ENCODE measurements at places on chromosomes 12 and 14. TPM values are rescaled to one million over a fixed set of nuclear protein-coding genes. Genes with fewer than 3 reads are reported as not detected.
A peak's percentile ranks its signal among the peaks of the same experiment; 100 is the strongest.

DNA sequence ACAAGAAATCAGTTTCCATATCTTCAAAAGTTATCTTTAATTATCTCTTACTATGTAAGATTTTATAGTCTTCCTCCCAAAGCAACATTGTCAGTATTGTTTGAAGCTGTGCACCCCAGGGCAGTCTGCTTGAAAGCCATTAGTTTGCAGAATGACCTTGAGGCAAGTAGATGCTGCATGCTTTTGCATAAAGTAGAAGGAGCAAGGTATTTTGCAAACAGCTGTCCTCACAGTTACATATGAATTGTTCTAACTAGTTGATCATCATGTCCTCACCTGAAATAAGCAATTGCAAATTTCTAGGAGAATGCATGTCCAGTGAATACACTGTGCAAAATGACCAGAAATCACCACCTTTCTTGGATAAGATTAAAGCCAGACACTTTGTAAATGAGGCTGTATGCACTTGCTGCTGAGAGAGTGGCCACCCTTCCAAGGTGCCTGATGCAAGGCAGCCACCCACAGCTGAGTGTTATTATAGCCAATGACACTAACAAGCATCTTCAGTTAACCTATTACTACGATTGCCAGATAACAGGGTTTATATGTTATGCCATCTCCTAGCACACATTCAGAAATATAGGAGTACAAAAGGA is 730.0 kb upstream of the TMEM132C start:
- DNase-seq: no peak

- no peak for DNase-seq
Measured at GRCh38 chr12:115868624-115869023, 408.9 kb downstream of the MED13L start.

- DNase-seq: no peak
Measured at GRCh38 chr12:49451468-49452259, 84.4 kb downstream of the SPATS2 start.

DNA sequence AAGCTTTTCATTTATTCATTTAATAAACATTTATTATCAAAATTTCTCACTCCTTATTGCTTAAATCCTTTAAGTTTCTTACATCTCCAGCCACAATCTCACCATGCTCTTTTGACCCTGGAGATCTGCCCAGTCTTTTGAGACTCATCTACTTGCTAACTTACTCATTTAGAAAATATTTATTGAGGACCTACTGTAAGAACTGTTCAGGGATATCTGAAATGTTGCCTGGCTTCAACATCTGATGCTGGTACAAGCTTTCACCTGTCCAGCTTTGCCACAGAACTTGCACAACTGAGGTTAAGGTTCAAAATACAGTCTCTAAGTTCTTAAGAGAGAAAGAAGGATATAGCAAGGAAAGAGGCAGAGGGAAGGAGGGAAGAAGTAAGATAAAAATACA is 17.5 kb upstream of the GXYLT1 start:
- no peak for DNase-seq

DNA sequence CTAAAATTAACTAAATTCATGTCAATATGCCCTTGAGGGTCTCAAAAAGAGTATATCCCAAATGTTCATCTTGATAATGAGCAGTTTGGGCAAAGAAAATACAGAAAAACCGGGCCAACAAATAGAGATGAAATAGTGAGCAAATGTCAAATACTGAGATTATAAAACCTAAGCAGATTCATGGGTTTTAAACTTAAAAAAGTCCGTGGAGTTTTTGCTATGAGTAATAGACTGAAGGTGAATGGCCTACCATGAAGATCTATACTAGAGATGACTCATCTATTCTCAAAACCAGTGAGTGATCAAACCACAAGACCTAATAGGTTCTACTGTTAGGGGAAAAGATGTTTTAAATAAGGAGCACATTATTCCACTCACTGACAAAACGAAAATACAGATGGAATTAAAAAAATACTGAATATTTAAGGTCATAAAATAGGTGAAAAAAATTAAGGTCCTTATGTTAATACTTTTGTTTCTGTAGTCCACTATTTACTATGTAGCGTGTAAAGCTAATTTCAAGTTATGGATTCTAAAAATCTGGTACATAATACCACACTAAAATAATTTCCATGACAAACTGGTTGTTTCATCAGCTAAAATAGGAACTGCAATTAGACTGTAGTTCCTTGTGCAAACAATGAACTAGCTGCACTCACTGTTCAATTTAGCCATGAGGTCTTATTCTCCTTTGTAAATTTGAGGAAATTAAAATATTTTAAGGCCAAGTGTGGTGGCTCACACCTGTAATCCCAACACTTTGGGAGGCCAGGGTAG is 5.0 kb downstream of the HNRNPC start:
- DNase-seq: no peak

- DNase-seq: no peak
Measured at GRCh38 chr12:49231878-49232655, 32.8 kb upstream of the TUBA1C start.

GRCh38 chr14:23013054-23013748 is 3.3 kb upstream of the C14orf93 start:
- DNase-seq: no peak

DNA sequence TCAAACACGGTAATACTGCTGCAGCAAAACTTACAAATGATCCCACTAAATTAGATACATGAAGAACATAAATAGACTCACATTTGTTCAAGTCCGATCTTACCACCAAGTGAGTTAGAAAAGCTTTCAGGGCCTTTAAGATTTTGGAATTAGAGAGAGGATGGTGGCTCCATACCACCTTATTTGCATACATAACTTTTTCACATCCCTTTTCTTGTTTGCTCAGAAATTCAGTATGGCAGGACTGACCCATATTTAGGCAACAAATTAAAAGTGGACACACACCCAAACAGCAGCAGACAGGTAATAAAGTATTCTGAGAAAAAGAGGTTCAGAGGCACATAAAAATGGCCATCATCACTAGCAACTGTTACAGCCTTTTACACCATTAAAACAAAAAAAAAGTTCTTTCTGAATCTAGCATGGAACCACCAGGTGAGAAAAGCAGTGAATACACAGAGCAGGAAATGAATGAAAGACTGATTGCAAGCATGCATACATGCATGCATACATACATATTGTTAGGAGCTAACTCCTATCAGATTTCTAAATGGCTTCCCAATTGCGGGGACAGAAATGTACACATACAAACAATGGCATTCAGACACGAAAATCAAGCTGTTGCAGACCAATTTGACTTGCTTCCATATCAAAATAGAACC is 23.3 kb downstream of the STXBP6 start:
- no peak for DNase-seq

DNA sequence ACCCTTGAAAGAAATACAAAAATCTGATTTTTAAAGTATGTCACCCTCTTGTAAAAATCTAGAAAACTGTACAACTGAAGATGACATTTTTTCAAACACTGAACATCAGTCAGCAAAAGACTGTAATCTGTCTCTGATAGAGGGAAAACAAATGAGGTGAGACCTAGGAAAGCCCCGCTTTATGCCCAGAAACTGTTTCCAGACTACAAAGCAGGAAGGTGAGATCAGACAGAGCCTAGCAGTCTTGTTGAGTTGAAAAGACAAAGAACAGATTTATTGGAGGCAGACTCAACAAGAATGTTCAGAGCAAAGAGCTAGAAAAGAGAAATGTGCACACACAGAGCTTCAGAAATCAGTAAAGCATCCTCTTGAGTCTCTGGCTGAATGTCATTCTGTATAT is 873.6 kb downstream of the LRFN5 start:
- DNase-seq: no peak

- no peak for DNase-seq
Measured at GRCh38 chr12:93126069-93126474, 197.0 kb upstream of the EEA1 start.

DNA sequence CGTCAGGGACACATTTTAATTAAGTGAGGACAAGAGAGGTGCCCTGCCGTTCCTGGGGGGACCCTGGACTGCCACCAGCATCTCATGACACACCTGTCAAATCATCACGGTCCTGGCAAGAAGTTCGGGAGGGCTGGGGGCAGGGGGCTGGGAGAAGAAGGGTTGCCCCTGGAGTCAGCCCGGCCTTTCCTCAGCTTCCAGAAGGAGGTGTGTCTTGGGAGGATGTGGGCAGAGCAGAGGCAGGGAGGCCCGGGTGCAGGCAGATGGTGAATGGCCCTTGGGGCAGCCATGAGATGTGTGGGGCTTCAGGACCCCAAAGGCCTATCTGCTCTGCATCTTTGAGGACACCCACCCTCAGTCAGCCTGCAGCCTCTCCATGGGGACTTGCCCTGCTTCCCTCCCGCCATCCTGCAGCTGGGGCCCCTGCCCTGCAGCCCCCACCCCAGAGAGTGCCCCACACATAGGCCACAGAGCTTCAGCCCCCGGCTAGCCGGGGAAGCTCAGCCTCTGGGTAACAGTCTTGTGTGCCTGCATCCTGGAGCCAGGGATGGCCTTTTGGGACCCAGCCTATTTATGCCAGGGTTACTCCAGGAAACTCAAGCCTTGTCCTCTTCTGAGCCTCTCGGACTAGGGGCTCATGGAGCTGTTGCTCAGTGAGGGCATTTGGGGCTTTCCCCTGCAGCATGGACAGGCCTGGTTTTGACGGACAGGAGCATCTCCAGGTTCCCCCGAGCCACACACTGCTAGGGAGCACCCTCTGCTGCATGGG is 178.5 kb downstream of the KIF26A start:
- DNase-seq: no peak

DNA sequence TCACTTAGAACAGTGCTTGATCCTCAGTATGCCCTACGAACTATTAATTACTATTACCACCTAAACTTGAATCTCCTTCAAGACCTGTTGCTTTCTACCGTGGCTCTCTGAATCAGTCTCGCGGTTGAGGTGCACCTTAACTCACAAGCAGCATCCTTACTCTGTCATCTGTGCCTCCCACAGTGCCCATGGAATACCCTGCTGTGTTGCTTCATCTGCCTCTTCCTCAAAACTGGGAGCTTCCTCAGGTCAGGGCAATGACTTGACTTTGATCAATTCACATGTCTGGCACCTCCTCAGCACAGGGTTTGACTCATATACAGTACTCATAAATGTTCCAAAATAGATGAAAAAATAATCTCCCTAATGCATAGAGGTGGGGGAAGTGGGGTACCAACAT is 305.9 kb downstream of the NUAK1 start:
- no peak for DNase-seq

DNA sequence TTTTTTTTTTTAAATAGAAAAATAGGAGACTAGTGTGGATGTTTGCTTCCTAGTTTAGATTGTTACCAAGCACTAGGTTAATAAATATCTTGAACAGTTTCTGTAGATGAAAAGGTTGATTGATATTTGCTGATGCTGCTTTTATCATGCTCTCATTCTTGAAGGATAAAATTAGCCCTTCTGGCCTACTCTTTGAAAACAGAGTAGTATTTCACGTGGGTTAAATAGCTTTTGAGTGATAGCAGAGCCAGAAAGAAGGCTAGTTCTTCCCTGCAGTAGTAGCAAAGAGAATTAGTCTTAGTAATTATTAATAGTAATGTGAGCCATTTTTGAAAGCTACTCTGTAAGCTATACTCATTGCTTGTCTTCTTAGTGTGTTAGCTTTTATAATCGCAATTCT is 5.2 kb downstream of the NEDD1 start:
- DNase-seq: no peak

GRCh38 chr12:47433876-47434275 is 272.0 kb downstream of the RPAP3 start:
- DNase-seq: no peak

DNA sequence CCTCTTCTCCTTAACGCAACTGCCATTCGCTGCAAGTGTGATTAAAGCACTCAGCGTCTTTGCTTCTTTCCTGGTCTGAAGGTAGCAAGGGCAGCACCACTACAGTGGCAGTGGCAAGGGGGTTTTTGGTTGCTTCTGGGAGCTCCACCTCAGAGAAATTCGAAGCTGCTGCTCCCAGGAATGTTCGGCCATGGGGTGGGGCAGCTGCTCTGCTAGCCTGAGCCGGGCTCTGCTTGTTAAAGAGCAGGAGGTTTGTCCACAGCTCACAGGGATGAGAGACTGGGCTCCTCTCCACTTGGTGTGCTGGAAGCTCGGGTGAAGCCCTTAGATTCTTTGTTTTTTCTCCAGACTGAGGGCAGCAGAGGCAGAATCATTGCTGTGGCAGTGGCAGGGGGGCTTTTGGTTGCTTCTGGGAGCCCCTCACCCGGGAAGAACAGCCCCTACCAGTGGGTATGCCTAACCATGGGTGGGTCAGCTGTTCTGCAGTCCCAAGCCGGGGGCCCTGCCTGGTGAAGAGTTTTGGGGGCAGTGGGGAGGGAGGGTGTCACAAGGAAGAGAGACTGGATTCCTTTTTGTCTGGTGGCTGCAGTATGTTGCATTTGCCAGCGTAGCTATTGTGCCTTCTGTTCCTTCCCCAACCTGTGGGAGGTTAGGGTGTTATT is 340.2 kb downstream of the AEBP2 start:
- no peak for DNase-seq

DNA sequence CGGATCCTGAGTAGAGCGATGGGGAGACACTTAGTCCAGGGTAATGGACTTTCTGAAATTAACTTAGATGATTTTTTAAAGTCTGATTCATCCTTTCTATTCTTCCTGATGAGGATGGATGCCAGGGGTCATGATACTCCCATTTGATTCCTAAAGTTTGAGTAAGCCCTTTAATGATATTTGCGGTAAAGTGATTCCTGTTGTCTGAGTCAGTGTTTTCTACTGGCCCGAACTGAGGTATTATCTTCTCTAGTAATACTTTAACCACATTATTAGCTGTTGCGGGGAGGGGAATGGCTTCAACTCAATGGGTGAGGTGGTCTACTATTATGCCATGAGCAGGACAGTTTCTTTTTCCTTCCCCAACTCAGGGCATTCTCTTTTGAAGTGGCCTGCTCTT is 111.6 kb downstream of the RIN3 start:
- no peak for DNase-seq

DNA sequence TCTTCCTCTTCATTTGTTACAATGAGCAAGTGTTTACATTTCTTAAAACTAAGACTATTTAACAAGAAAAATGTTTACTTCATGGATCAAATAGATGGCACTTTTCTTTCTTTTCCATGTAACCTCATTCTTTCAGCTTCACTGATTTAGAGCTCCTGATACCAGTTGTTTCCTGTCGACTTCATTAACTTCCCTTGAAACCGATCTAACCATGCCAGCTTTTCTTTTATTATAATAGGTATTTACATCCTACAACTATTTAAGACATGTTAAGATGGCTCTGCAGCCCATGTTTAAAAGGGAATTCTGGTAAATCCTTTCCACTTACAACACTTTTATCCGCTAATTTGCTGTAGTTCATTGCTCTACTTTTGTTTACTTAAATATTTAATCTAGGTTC is 107.3 kb upstream of the DCN start:
- no peak for DNase-seq

- DNase-seq: peak; percentile 5
Measured at GRCh38 chr14:81819344-81819743, 285.7 kb upstream of the SEL1L start.

The PRB2 gene
- not detected for total RNA-seq

The CMKLR1 gene
- not detected for total RNA-seq

The ZNF705A gene
- not detected for total RNA-seq

The GLT1D1 gene
- not detected for total RNA-seq

The RD3L gene
- not detected for total RNA-seq

The STON2 gene
- 13.8 TPM for total RNA-seq

The DEPDC4 gene
- total RNA-seq: 6.6 TPM

The ZFYVE26 gene
- 18.0 TPM for total RNA-seq

The POTEM gene
- not detected for total RNA-seq

The TMEM179 gene
- total RNA-seq: not detected

The PCED1B gene
- total RNA-seq: 0.10 TPM

The TGM1 gene
- 3.2 TPM for total RNA-seq

The ALDH1L2 gene
- total RNA-seq: 0.87 TPM

The CHMP4A gene
- 140 TPM for total RNA-seq

The PRICKLE1 gene
- not detected for total RNA-seq

The NDRG2 gene
- total RNA-seq: 27.4 TPM
